Placental epithelial cell (primary cell): ENCODE measurements at places on chromosomes 12 and 14. TPM values are rescaled to one million over a fixed set of nuclear protein-coding genes. Genes with fewer than 3 reads are reported as not detected.

The CLEC14A gene
- not detected in 2 replicates for total RNA-seq

The GALNT8 gene
- total RNA-seq = under 0.01 TPM in 1 of 2 replicates, not detected in the other

The C12orf50 gene
- 0.39 TPM in 1 of 2 replicates, not detected in the other for total RNA-seq

The KLHDC1 gene
- total RNA-seq = 3.5 and 9.8 TPM in 2 replicates

The DNAI7 gene
- total RNA-seq = 0.22 and 0.39 TPM in 2 replicates

The TTC8 gene
- total RNA-seq = 19.2 and 21.0 TPM in 2 replicates

The SSPN gene
- total RNA-seq = 2.4 and 3.9 TPM in 2 replicates

The PLEKHG7 gene
- not detected in 2 replicates for total RNA-seq

The PPM1H gene
- total RNA-seq = under 0.01 and 1.3 TPM in 2 replicates

The C12orf54 gene
- total RNA-seq = not detected in 2 replicates

The MYF5 gene
- not detected in 2 replicates for total RNA-seq

The TAS2R8 gene
- not detected in 2 replicates for total RNA-seq

The TAS2R50 gene
- total RNA-seq = 3.1 and 4.1 TPM in 2 replicates

The ANHX gene
- total RNA-seq = not detected in 2 replicates

The CIROP gene
- total RNA-seq = not detected in 2 replicates

The NANOG gene
- total RNA-seq = under 0.01 and 0.11 TPM in 2 replicates

The KRT77 gene
- not detected in 2 replicates for total RNA-seq

The PLEK2 gene
- total RNA-seq = 22.4 and 26.7 TPM in 2 replicates

The C3AR1 gene
- total RNA-seq = not detected in 2 replicates

The FGF23 gene
- total RNA-seq = not detected in 2 replicates

The LHX5 gene
- under 0.01 and 1.2 TPM in 2 replicates for total RNA-seq

The SLC22A17 gene
- 22.0 and 46.3 TPM in 2 replicates for total RNA-seq

The WASHC3 gene
- 49.9 and 68.1 TPM in 2 replicates for total RNA-seq

The AQP2 gene
- not detected in 2 replicates for total RNA-seq
